Left lobe of liver (tissue), 2 donors: ENCODE measurements at places on chromosomes 7 and 10. TPM values are rescaled to one million over a fixed set of nuclear protein-coding genes. Genes with fewer than 3 reads are reported as not detected.

GRCh38 chr7:76095908-76096307 is 48.0 kb downstream of the MDH2 start:
- no peak for DNase-seq

DNA sequence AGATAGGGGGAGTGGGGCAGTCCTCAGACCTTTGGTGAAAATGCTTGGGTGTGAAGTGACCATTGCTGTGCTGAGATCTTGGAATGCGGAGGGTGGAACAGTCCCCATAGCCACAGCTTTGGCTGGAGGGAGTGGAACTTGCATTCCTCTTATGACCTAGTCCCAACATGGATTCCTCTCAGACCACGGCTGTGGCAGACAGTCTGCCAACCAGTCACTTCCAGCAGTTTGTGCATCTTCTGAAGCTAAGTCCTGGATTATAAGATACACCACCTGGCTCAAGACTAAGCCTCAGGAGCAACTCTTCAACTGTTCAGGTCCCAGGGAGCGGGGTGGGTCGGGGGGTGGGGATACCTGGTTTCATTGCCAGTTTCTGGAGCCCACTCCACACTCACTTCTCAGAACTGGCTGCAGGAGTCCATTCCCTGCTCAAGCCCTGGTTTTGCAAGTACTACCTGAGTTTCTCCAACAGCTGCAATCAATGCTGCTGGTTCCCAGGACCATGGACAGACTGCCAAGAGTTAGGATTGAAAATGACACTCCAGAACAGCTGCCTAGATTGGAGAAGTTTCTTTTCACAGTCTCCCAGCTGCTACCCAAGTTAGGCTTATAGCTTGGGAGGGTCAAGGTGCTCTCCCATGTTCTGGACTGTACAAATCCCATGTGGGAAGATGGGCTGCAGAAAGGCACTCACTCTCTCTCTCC is 29.1 kb upstream of the DGKB start:
- DNase-seq = no peak

GRCh38 chr10:31294558-31294957 is 24.5 kb upstream of the ZEB1 start:
- DNase-seq = no peak

DNA sequence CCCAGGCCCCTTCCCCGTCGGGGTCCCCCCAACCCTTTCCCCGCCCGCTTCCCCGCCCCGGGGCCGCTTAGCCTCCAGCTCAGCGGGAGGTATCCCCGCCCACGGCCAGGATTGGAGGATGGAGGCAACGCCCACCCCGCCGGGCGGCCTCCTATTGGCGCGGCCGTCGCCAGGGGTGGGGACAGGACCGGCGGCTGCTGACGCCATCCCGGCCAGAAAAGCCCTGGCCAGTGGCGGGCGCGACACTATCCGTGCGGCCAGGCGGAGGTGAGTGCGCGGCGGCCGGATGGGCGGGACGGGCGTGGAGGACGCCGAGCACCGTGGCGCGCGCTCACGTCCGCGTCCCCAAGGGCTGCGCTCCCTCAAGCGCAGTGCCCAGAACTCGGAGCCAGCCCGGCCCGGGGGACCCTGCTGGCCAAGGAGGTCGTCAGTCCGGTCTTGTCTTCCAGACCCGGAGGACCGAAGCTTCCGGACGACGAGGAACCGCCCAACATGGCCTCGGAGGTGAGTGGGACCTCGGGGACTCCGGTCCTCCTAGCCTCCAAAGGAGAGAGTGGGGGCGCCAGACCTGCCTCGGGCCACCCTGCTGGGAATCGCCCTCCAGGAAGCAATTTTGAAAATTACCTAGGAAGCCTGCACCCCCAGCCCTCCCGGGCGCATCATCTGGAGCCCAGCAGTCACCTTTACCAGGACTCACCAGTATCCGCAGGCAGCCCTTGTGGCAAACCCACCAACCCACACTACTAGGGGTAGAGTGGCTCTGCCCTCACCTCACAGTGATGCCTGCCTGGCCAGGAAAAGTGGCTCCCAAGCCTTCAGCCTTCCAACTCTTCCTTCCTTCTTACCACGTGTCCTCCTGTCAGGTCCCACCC is at the start of gene ASL:
Gene ASL, plus strand, starts transcription at position 230 of the 872 bp plus-strand sequence. Its CDS starts 263 bp downstream, at position 493.
- DNase-seq = peak; percentile 98

GRCh38 chr10:42933448-42934340 is 143.2 kb upstream of the RET start:
- peak; percentile 46 for DNase-seq

GRCh38 chr10:75722020-75722419 is 290.6 kb downstream of the LRMDA start:
- no peak for DNase-seq

DNA sequence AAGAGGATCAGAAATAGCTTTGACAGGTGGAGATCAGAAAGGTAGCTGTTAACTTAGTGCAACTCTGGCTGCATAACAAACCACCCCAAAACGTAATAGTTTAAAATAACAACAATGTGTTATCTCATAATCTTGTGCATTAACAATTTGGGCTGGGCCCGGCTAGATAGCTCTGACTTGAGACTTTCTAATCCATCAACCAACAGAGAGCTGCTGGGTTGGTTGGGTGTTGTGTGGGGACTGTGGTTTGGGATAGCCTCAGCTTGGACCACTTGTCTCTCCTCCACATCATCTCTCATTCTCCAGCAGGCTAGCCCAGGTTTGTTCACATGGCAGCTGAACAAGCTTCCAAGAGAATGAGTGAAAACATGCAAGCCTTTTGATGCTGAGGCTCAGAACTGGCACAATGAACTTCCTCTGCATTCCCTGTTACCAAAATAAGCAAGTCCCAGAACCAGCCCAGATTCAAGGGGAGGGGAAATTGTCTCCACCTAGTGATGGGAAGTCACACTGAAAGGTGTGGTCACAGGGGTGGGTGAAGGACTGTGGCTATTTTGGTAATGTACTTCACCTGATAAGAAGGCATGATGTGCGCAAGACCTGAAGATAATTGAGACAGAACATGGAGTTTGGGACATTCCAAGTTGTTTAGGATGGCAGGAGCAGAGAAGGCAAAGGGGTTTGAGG is 20.4 kb upstream of the ASAH2 start:
- DNase-seq = no peak

GRCh38 chr10:109689785-109690184 is 233.5 kb downstream of the XPNPEP1 start:
- no peak for DNase-seq

DNA sequence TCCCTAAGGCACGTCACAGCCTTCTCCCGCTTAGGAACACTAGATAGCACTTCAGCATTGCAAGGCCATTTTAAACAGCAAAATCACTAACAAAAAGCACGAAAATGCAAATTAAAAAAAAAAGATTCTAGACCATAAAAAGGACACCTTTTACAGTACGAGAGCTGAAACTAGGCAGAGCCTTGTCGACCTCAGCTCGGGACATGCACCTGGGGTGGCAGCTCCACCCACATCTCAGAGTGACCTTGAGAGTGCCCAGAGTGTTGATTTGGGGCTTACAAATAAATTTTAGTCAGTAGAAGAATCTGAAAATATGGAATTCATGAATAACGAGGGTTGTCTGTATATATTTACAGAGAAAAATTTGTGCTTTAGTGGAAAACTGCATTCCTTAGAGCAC is 1.1 kb downstream of the MRPS24 start:
- no peak for DNase-seq

DNA sequence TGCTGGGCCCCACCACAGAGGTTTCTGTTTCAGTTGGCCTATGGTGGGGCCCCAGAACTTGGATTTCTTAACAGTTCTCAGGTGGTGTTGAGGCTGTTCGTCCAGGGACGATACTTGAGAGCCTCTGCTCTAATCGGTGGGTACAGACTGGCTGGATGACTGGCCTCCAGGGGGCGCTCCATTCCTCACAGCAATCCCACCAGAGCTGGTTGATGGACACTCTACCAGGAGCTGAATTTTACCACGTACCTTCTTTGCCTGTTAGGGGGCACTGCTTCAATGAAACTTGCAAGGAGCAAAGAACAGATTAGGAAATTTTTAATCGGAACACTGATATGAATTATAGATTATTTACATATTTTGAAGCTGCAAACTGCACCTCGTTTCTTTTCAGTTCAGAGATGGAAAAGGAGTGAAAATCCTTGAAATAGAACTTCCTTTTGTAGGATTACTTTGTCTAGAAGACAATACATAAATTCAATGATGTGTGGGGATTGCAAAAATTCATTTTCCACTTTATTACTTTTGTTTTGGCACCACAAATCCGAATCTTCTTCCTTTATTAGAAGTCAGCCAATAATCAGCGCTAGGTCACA is 44.8 kb downstream of the KBTBD2 start:
- peak; percentile 87 for DNase-seq

DNA sequence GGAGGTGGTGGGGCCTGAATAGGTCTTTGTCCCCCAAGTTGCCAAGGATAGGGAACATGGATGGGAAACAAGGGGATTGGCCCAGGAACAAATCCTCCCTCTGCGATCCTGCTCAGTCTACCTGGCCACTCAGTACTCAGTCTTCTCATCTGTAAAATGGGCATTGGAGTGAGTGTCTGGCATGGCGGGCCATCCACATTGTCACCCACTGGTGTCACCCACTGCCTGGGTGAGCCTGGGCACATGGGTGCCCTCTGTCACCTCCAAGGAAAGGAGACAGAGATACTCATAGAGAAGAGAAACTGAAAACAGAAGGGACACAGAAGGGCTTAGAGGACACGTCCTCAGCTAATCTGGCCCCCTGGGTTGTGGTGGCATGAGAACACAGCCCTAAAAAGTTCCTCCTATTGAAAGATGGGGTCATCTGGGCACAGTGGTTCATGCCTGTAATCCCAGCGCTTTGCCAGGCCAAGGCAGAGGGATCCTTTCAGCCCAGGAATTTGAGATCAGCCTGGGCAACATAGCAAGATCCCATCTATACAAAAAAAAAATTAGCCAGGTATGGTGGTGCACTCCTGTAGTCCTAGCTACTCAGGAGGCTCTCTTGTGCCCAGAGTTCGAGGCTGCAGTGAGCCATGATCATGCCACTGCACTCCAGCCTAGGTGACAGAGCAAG is 12.5 kb upstream of the TNRC18 start:
- no peak for DNase-seq

- peak; percentile 23 for DNase-seq
Observed at GRCh38 chr10:43939939-43940820, 291.5 kb upstream of the ZNF32 start.

GRCh38 chr7:46764100-46764936 is 817.6 kb downstream of the TNS3 start:
- DNase-seq = no peak

- no peak for DNase-seq
Observed at GRCh38 chr7:2140216-2141020, 92.3 kb downstream of the MAD1L1 start.

DNA sequence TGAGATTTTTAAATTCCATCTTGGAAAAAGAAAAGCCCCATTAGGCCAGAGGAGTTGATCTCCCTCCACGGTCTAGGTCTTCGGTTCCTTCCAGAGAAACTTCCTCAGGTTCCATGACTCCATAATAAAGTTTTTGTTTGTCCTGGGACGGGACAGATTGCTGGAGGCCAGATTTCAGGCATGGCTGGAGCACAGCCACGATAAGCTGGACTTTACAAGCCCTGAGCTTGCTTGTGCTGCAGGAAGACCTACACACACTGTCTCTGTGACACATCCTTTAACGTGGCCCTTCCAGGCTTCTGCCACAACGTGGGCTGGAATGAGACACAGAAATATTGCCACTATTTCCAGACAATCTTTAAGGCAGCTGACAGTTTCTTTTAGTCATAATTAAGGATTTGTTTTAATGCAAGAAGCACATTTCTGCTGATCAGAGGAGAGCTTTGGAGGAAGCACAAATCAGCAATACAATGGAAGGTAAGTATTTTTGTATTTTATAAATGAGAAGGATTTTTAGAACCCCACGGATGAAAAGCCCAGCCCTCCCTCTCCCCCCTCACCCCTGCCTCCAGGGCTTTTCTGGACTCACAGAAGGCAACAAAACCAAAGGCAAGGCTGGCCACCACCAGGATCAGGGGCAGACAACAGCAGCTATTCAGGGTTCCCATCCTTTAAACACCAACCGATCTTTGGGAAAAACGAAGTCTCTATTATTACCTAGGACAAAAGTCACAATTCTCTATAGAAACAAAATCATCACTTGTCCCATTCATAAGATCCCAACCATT is 6.5 kb downstream of the CTBP2 start:
- DNase-seq = no peak

- no peak for DNase-seq
Observed at GRCh38 chr7:80134115-80134535, 506 bp upstream of the GNAI1 start.

GRCh38 chr10:118308664-118309063 is 33.5 kb downstream of the FAM204A start:
- DNase-seq = no peak

GRCh38 chr10:3786295-3787015 is 1.4 kb upstream of the KLF6 start:
- DNase-seq = peak; percentile 84

GRCh38 chr7:8362723-8363369 is 70.6 kb upstream of the NXPH1 start:
- DNase-seq = no peak

GRCh38 chr10:52210161-52210560 is 103.9 kb upstream of the DKK1 start:
- no peak for DNase-seq

DNA sequence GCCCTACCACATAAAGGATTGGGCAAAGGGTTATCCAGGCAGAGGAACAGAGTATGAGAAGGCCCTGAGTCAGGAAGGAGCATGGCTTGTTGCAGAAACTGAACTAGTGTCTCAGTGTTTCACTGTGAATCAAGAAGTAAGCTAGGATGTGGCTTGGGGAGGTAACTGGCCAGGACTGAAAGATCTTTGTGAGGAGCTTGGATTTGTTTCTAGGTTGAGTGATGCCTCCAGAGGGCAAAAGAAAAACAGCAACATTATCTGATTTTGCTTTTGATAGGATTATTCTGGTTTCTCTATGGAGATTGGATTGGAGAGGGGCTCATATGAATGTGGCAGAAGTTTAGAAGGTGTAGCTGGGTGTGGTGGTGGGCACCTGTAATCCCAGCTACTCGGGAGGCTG is 137.9 kb upstream of the HDAC9 start:
- DNase-seq = no peak

- no peak for DNase-seq
Observed at GRCh38 chr10:5068274-5068984, 25.8 kb upstream of the AKR1C3 start.

- DNase-seq = peak; percentile 22
Observed at GRCh38 chr10:131810036-131810804, 90.6 kb upstream of the PPP2R2D start.

The NEUROD6 gene
- total RNA-seq = not detected

The CPXM2 gene
- 0.45 TPM for total RNA-seq

The TFPI2 gene
- total RNA-seq = 0.96 TPM

The FKBP6 gene
- not detected for total RNA-seq

The DNA2 gene
- total RNA-seq = 3.5 TPM

The SUMF2 gene
- total RNA-seq = 83.3 TPM

The ZPBP gene
- not detected for total RNA-seq

The GIMAP1 gene
- total RNA-seq = 1.4 TPM
